ENCODE measurements at places on chromosomes 13 and 19.

- no peak for DNase-seq
These were observed 13.4 kb downstream of the ZNF20 start for GRCh38 chr19:12126707-12127106.

- DNase-seq = no peak
These were observed 220.5 kb downstream of the IRS2 start for GRCh38 chr13:109565877-109566276.

DNA sequence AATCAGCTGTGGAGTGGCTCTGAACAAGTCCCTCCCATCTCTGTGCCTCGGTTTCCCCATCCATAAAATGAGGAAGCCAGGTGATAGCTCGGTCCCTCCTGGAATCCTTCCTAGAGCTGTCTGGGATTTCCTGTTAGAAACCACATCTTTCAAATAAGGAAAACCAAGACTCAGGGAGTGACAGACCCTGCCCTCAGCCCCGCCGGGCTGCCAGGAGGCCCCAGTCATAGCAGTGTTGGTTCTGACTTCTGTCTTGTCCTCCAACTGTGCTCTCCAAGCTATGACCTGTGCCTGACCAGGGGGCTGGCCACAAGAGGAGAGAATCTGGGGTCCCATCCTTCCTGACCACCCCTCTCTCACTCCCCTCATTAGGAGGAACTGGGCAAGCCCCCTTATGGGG lies 1.1 kb upstream of the SHD start:
- DNase-seq = no peak

DNA sequence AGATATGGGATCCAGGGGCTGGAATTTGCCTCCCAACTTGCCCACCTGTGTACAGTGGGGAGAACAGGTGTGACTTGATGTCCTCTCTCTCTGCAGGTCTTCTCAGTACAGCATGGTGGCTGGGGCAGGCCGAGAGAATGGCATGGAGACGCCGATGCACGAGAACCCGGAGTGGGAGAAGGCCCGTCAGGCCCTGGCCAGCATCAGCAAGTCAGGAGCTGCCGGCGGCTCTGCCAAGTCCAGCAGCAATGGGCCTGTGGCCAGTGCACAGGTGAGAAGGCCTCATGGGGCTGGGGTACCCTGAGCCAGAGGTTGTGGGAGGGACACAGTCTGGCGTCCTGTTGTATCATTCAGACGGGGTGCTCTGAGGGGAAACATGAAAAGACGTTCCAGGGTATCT lies 3.0 kb downstream of the LENG8 start:
- DNase-seq = no peak

GRCh38 chr13:56864451-56864850 lies 276.3 kb upstream of the PRR20A start:
- no peak for DNase-seq
